ENCODE measurements at places on chromosomes 13 and 19.

- no peak for DNase-seq
Measured at GRCh38 chr19:28487999-28488398, 725.0 kb downstream of the UQCRFS1 start.

DNA sequence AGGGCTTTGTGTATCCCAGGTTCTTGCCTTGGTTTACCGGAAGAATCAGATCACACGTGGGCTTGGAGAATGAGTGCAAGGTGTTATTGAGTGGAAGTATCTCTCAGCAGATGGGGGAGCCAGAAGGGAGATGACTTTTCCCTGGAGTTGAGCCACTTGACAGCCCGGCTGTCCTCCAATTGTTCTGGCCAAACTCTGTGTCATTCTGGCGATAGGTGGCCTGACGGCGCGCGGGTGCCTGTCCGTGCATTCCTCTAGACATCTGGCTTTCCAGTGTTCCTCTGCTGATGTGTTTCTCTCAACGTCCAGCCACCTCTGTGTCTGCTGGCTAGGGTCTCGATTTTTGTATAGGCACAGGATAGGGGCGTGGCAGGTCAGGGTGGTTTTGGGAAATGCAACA, 181.9 kb downstream of the SHISA2 start:
- DNase-seq = no peak

GRCh38 chr19:19507354-19507753, 8.0 kb downstream of the TSSK6 start:
- no peak for DNase-seq

DNA sequence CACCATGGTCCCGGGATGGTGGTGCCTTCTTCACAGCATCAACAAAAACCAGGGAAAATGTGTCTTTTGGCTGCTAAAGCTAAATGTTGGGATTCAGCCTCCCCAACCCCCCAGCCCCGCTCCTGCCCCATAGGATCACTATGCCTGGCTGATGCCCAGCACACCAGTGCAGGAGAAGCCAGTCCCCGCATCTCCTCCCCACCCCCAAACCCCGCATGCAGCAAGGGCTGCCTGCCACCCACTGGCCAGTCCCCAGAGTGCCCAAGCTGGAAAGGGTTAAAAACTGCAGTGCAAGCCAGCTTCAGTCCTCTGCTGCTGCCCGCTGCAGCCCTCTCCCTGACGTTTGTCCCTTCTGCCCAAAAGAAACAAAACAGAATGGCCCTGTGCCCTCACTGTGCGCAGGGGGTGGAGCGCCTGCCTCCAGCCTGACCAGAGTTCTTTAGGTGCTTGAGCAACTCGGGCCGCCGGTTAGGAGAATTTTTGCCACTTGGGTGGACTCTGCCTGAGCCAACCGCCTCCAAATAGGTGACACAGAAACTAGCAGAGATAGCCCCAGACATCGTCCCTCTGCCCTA, 3.7 kb downstream of the CALM3 start:
- DNase-seq = no peak

DNA sequence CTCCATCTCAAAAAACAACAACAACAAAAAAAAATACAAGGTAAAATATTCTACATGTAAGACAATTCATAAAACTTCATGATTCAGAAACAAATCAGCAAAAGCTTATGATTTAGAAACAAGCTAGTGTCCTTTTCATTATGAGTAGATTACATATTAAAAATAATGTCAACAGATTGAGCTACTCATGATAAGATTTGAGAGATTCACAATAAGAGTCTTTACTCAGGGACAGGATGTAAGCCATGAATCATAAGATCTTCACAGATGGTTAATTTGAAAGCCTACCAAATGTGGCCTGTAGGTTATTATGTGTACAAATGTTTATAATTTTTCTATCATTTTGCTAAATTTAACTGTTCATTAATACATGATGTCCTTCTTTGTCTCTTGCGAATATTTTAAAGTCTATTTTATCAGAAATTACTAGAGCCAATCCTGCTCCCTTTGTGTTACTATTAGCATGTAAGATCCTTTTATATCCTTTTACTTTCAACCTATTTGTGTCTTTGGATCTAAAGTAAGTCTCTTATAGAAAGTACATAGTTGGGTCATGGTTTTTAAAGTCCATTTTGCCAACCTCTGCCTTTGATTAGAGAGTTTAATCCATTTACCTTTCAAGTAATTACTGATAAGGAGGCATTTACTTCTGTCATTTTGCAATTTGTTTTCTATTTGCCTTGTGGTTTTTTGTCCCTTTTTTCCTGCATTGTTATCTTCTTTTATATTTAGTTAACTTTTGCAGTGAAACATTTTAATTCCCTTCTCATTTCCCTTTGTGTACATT, 68.3 kb upstream of the RXFP2 start:
- DNase-seq = no peak

DNA sequence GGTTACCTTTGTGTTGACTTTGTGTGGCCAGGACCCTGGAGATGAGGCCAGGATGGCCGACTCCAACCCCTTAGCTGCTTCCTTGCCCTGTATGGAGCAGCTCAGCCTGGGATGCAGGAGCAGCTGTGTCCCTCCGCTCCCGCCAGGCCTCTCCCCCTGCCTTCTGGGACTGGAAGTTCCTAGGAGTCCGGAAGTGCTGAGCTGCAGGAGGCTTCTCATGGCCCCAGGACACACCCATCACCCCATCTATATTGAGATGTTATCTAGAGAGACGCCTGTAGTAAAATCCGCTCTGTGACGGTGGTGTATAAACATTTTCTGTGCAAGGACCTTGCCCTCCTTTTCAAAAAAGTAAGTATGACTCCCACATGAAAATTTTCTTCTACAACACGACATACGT, 27.0 kb downstream of the WTIP start:
- DNase-seq = no peak

Data from epithelial cell of esophagus (primary cell).